CD4-positive, CD25-positive, alpha-beta regulatory T cell (primary cell): ENCODE measurements at places on chromosomes 2 and 18.
A peak's percentile ranks its signal among the peaks of the same experiment; 100 is the strongest.

DNA sequence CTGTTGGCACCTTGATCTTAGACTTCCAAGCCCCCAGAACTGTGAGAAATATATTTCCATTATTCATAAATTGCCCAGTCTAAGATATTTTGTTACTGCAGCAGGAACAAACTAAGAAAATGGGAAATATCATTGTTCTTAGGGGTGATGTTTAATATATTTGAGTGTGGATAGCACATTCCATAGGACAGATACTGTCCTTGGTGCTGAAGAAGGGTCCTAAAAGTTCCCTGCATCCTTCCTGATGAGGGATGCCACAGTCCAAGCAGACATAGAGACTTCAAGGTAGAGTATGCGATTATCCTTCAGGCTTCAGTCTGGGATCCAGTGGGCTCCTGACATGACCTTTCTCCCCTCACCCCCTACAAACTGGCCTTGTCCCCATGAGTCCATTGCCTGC, 689.0 kb downstream of the TDRD15 start:
- DNase-seq = no peak

DNA sequence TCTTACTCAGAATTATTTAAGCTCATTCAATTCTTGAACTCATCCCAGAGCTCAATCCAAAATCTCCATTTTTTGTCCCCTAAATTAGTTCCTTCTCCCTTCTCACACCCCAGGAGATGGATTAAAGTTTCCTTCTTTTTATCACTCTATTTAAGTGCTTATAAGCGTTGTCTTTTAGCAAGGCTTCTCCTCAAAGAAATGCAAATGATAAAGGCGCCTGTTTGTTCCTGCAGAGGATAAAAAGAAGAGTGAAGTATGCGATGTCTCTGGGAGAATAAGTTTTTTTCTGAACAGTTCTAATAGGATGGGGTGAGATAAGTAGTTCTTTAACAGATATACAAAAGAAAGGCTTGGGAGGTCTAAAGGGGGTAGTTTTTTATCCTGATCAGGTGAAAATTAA, 303.3 kb downstream of the CNTNAP5 start:
- no peak for DNase-seq

- peak; percentile 17 for DNase-seq
These were observed 96.2 kb upstream of the SNTG2 start for GRCh38 chr2:854460-854859.

GRCh38 chr18:36890598-36890997, 61.7 kb downstream of the KIAA1328 start:
- no peak for DNase-seq

GRCh38 chr2:210899131-210899530, 342.7 kb downstream of the CPS1 start:
- no peak for DNase-seq

DNA sequence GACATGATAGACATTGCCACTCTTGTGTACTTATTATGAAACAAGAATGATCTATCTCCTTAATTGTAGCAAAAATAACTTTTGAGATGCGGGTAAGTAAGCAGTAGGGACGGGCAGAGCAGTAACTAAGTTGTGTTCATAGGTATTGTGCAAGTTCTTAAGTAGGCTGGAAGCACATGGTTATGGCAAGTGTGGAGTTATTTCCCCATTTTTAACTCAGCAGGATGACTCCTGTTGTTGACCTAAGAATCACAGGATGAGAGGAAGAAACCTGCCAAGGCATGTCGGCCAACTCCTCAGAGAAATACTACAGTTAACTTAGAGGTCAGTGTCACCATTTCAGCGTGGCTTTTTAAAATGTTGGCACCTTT, 51.1 kb upstream of the FN1 start:
- DNase-seq = no peak

GRCh38 chr18:24009651-24010333, 4.8 kb upstream of the TTC39C start:
- peak; percentile 81 for DNase-seq
